ENCODE measurements at places on chromosomes 13 and 19.

GRCh38 chr13:24063281-24063877 is 97.1 kb upstream of the SPATA13 start:
- DNase-seq = no peak

- no peak for DNase-seq
Observed at GRCh38 chr13:65710514-65710913, 1519.6 kb downstream of the PCDH9 start.

- no peak for DNase-seq
Observed at GRCh38 chr19:5356428-5356827, 15.8 kb upstream of the PTPRS start.

GRCh38 chr13:81394640-81395039 is 1053.7 kb upstream of the SPRY2 start:
- DNase-seq = no peak

DNA sequence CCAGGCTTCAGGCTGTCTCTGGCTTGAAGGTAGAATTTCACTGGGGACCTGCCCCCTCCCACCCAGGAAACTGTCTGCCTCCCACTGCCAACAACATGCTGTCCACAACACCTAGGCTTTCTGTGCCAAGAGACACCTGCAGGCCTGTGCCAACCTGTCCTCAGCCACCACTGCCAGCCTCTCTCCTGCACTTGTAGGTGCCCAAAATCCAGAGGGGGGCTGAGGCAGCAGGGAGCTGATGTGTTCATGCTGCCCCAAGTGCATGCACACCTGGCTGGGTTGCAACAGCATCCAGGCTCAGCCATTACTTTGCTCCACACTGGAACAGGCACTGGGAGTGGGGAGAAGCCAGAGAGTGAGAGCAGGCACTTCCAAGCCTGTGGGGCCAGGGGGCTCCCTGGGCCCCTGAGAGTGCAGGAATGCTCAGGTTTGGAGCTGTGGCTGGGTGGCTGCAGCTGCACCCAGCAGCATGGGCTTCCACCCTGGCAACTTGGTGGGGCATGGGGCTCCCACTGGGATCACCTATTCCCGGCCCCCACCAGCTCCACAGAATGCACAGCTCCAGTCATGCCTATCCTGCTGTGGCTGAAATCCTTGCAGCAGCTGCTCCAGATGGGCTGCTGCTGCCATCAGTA is 218.1 kb upstream of the OBI1 start:
- no peak for DNase-seq

DNA sequence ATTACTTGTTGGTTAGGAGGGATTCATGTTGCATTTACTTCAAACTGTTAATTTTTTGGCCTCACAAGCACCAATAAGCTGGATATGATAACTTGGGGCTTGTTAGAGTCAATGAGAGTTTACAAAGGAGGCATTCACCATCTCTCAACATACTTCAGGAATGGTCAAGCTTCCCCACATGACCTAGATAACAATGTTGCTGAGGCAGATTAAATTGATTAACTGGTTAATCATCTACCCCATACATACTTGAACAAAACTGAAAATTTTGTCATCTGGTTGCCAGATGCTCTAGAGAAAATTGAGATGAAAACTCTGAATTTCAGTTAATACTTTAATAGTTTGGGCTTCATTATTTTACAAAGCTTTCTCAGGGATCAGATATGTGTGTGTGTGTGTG is 43.0 kb upstream of the UBL3 start:
- DNase-seq = no peak

GRCh38 chr19:14971474-14971873 is 8.2 kb downstream of the SLC1A6 start:
- DNase-seq = no peak

DNA sequence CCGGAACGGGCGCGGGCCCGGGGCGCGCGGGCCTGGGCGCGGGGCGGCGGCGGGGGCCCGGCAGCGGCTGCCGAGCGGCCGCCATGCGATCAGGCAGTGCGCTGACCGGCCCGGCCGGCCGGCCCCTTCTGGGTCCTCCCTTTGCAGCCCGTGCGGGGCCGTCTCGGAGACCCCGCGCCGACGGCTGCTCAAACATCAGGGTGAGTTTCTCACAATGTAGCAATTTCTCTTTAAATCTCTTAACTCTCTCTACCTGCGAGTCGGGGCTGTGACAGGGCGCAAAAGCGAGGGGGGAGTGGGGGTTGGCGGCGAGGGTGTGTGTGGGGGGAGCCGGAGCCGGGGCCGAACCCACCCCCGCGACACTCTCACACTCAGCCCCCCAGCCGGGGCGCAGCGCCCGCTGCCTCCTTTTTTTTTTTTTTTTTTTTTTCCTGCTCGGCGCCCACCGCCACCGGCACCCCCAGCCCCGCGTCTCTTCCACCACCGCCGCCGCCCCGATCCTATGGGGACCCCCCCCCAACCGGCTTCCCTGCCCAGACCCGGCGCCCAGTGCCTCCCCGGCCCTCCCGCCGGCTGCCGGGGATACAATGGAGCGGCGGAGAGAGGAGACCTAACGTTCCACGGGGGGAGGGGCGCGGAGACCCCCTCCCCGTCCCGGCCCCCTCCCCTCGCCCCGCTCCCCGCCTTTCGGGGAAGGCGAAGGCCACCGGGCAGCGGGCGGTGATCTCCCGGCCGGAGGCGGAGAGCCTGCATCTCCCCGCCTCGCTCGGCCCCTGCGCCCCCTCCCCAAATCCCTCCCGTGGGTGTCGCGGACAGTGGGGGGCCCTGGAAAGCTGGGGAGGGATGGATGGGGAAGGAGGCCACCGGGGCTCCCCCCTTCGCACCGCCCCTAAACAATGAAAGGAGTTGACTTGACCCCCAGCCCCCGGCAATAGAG is at the start of gene BICRA:
Gene BICRA (plus strand): TSS at position 166 of the 937 bp plus-strand sequence. CDS start 64,441 bp downstream, outside the sequence.
- DNase-seq = peak; percentile 93

- DNase-seq = no peak
Observed at GRCh38 chr13:106139377-106139776, 396.1 kb downstream of the EFNB2 start.

Data from OCI-M1 (cell line).